ENCODE measurements at places on chromosomes 11 and 22.
A peak's percentile ranks its signal among the peaks of the same experiment; 100 is the strongest.

GRCh38 chr11:73260127-73260457 is 12.0 kb upstream of the P2RY6 start:
- no peak for DNase-seq

DNA sequence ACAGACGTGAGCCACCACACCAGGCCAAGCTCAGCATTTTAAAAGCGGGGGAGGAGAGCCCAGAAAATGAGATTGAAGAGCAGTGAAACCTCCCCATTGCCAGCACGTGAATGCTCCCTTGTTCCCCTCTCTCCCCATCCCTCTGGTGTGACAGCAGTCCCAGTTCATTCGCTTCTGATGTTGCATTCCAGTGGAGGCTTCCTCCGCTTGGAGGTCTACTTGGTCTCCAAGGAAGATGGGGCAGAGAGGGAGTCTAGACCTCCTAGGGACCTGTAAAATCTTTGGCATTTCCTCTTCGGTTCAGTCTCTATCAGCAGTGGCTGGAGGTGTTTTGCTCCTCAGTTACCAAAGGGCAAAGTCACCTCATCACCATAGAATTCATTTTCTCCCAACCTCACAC is 30.2 kb upstream of the EP300 start:
- DNase-seq = no peak

DNA sequence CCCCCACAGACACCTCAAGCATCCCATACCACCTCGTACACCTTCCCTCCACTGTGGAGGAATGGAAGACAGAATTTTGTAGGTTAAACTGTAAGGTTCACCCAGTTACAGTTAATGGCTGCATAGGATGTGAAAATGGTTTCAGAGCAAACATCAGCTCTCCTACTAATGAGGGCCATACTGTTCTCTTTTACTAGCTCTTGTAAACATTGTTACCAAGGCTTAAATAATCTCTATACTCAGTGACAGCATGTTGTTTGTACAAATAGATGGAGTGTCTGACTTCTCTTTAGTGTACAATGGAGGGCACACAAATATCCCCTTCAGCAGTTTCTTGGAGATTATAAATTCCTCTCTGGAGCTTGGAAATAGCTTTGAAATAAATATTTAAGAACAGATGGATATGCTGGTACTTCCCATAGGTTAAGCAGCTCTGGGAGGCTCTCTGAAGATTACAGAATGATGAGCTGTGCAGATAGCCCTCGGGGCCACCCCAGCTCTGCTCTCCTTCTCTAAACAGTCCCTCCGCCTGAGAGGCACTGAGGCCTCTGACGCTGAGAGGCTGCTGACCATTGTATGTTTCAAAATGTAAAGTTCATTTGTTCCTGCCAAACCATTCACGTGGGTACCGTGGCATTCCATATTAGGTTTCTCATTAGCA is 25.7 kb downstream of the TTC12 start:
- DNase-seq = no peak

DNA sequence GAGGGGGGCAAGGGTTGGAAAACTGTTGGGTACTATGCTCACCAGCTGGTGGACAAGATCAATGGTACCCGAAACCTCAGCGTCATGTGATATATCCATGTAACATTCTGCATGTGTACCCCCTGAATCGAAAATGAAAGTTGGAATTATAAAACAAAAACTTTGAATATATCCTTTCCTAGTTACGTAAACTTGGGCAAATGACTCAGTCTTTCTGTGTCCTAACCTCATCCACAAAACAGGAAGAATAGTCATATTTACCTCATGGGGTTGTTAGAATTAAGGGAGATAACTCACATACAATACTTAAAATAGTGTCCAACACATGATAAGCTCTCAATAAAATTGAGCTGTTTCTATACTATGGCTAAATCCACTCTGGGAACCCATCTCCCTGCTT is 620.1 kb upstream of the KIRREL3 start:
- no peak for DNase-seq

DNA sequence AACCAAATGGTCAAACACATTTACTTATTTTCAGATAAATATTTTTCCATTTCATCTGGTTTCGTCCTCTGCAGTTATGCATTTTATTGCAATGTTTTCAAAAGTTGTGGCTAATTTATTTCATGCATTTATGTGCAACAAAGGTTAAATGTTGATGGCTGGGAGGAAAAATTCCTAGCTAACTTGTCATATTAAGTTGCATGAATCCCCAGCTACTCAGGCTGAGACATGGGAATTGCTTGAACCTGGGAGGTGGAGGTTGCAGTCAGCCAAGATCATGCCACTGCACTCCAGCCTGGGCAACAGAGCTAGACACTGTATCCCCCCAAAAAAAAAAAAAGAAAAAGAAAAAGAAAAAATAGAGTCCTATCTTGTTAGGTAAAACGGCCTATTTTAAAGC is 1862.4 kb upstream of the RAG2 start:
- no peak for DNase-seq

GRCh38 chr11:69574608-69575255 is 66.2 kb upstream of the CCND1 start:
- no peak for DNase-seq

- no peak for DNase-seq
These were observed 18.9 kb upstream of the UVRAG start for GRCh38 chr11:75796091-75796435.

- no peak for DNase-seq
These were observed 44.8 kb downstream of the SMIM38 start for GRCh38 chr11:69200331-69201065.

- DNase-seq = peak; percentile 33
These were observed 99.6 kb upstream of the RTL6 start for GRCh38 chr22:44597616-44598015.

- no peak for DNase-seq
These were observed 9.7 kb upstream of the FGF3 start for GRCh38 chr11:69828971-69829344.

GRCh38 chr11:65165410-65166317 is 4.4 kb upstream of the SPDYC start:
- DNase-seq = no peak

- DNase-seq = peak; percentile 66
These were observed 43.2 kb downstream of the NEU3 start for GRCh38 chr11:75031771-75032549.

GRCh38 chr11:128361451-128362020 is 225.8 kb downstream of the ETS1 start:
- DNase-seq = no peak

GRCh38 chr22:45413368-45414211 is at the start of the genes RIBC2 and SMC1B:
TSS of gene RIBC2 (plus strand) at chr22:45413693. CDS start at chr22:45413887, 194 bp downstream.
TSS of gene SMC1B (minus strand) at chr22:45413599. CDS start at chr22:45413567, 32 bp downstream.
- peak; percentile 73 for DNase-seq

Data from Ammon's horn (tissue), 1 donor.